ENCODE measurements at places on chromosomes 4 and X.

DNA sequence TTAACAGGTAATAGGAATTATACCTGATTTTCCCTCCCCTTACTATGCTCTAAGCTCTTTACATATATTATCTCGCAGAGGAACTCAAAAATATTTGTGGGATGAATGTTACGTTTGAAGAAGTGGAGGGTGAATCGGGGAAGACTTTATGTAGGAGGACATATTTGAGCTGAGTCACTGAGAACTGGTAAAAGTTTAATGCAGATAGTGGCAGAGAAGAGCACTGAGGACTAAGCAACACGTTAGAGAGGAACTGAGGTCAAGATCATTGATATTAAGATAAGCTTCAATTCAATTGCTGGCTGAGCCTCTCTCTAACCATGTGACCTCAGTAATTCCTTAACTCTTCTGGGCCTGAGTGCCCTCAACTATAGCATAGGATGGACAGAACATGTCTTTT, 26.4 kb upstream of the ELOVL6 start:
- DNase-seq = peak; percentile 17

DNA sequence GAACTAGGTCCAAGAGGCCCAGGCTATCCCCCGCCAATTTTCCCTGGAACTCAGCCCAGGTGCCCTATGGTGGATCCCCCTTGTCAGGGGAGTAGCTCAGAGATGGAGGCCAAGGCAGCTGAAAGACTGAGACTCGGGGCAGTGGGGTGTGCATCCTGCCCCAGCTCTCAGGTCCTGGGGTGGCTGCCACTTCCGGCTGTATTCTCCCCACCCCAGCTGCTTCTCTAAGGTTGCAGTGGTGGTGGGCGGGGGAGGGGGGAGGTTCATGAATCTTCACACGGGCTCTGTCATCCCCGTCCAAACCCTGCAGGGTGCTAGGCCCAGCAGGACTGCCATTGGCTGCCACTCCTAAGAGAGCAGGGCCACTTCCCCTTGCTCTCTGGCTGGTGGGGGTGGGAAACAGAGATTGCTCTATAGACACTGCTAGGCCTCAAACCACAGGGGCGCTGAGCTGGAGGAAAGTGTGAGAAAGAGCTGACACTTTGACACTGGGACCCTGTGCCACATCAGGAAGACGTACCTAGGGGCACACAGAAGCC, 1.5 kb downstream of the SASH3 start:
- DNase-seq = no peak

DNA sequence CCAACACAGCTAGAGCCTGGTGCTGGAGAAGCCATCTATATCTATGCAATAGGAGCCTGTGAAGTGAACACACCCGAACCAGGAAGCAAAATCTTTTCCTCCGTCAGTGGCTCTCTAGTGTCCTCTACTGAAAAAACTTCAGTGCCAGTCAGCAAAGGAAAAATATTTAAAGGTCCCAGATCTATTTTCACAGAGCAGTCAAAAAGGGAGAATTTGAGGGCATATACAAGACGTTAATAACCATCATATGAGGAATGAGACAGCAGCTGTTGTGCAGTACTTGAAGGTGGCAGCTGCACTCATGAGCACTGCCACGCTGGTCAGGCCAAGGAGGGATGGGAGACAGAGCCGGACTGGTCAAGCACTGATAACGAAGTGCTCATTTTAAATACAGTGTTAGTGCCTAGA, 14.4 kb downstream of the MCUB start:
- DNase-seq = no peak

- peak; percentile 7 for DNase-seq
These were observed 175.4 kb downstream of the SH3BGRL start for GRCh38 chrX:81377329-81377728.

Data from HFFc6 (cell line).